CD4-positive, alpha-beta T cell treated with Interleukin-10 for 1 hour (primary cell): ENCODE measurements at places on chromosomes 12 and 14.

DNA sequence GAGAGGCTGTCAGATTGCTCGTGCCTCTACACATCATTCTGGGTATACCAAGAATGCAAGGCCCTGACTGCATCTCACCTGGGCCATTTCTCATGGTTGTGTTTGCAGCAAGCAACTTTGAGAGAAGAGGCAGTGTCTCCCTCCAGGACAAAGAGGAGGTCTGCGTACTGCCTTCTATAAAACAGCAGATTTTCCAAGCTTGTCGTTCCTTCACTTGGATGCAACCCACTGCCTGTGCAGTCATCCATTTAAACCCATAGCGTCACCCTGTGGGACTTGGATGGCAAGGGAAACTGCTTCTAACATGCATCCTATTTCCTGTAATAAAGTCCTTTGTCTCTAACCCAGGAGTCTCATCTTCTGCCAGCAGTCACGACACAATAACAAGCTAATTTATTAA is 1.3 kb downstream of the POMT2 start:
- no peak for DNase-seq

DNA sequence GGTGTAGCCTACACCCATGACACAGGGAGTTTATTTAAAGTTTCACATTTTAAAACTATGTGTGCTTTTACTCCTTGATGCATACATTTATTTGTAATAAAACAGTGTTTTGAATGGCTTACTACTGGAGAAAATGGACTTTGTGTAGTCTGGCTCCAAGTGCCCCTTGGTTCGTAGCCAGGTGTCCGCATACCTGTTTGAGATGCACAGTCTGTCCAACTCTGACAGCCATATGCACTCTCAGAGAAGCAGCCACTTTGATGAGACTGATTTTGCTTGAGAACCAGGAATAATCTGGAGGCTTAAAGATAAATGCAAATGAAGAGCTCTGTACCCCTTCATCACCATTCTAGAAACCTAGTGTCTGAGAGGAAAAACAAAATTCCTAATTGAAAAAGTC is 24.0 kb downstream of the RTN1 start:
- no peak for DNase-seq

DNA sequence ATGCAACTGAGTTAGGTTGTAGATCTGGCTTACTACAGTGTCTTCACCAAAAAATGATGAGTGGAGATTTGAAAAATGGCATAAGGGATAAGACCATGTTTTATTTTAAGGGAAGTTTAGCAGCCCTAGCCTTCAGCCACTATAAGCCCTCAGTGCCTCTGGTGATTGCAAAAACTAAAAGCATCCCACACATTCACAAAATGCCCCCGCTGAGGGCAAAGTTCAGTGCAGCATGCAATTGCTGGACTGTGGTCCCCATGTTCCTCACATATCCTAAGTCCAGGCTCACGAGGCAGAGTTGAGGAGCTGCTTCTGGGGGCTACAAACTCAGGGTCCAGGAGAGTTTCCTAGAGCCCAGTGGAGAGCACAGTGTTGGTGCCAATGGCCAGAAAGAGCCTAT is 29.6 kb upstream of the NCOR2 start:
- DNase-seq, result no peak

GRCh38 chr14:41668356-41668755 is 61.7 kb downstream of the LRFN5 start:
- no peak for DNase-seq

DNA sequence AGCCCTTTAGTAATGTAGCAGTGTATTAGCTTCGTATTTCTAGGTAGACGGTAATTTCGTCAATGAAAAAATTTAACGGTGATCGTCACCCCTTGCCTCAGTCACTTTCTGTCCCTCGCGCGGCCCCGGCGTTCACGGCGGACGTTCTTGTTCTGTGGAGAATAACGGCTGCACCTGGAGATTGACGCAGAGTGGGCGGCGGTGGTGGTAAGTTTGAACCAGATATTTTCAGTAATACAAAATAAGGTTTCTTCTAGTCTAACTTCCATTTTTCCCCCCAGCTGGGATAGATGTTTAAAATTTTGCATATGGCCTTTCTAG is 341 bp downstream of the ZNF10 start:
- DNase-seq, result no peak

DNA sequence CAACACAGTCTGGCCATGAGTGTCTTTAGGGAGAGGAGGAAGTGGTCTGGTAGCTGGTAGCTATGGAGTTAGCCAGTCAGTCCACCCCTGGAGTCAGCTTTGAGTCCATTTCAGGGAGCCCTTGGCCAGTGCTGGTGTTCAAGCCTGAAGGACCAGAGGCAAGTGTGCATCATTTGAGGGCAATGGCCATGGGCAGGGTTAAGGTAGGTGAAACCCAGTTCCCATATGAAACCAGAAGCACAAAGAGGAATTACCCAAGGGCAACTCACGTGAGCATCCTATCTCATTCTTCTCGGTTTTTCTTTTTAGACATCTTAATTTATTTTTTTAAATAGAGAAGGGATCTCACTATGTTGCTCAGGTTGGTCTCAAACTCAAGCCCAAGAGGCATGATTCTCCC is 61.3 kb upstream of the ACTN1 start:
- DNase-seq, result no peak

- peak; percentile 17 for DNase-seq
Observed at GRCh38 chr14:71321574-71322315, 414.5 kb downstream of the PCNX1 start.

GRCh38 chr12:65696227-65696626 is 128.1 kb upstream of the HMGA2 start:
- no peak for DNase-seq

GRCh38 chr12:12159988-12160387 is 89.2 kb downstream of the BCL2L14 start:
- DNase-seq, result no peak

DNA sequence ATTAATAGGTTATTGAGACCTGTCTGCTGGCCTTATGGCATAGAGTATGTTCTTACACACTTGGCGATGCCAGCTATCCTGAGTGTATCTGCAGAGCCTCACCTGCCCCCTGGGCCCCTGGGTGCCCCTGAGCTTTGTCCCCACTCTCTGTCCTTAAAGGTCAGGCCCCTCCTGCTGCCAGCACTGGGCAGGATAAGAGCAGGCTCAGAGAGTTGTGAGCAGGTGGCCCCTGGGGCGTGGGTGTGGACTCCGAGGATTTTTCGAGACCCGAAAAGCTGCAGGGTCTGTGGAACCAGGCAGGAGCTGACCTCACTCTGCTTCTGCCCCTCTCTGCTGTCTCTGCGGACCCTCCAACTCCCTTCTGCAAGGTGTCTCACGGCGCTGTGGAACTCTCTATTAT is 8.2 kb downstream of the HIP1R start:
- no peak for DNase-seq

GRCh38 chr14:72690324-72690723 is 203.6 kb downstream of the DPF3 start:
- no peak for DNase-seq

- DNase-seq, result no peak
Observed at GRCh38 chr12:58966939-58967338, 46.6 kb upstream of the LRIG3 start.

DNA sequence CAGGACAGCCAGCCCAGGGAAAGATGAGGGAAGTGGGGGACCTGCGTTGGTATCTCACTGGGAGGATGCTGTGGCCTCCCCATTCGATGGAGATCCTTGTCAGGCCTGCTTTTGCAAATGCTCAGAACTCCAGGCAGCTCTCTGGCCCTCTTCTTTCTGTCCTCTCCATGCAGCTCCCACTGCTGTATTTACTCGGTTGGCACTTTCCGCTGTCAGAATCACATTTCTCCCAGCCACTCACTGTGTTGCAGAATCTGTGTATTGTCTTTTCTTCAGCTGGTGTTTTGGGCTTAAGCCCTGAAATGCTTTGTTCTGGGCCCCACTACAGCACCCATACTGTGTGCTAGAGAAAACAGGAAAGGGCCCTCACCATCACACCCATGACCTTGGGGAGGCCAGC is 401.1 kb downstream of the RGS6 start:
- DNase-seq, result no peak

- no peak for DNase-seq
Observed at GRCh38 chr14:105325716-105326567, 11.4 kb downstream of the PACS2 start.

DNA sequence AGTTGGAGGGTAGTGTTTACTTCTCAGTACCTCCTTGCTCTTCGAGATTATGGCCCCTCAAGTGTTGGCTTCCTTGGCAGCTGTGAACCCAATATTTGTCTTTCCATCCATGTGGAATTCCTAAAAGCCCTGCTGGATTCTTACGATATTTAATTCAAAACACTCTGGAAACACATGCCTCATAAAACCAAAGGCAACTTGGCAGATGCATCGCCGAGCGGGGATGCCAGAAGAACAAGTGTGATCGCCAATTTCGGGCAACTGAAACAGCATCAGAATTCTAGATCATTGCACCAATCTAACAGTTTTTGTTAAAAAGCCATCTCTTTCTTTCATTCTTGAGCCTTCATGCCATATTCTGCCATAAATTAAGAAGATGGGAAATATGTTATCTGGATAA is 934.4 kb downstream of the AACS start:
- DNase-seq, result no peak

GRCh38 chr14:53190938-53191337 is 37.8 kb upstream of the DDHD1 start:
- no peak for DNase-seq

DNA sequence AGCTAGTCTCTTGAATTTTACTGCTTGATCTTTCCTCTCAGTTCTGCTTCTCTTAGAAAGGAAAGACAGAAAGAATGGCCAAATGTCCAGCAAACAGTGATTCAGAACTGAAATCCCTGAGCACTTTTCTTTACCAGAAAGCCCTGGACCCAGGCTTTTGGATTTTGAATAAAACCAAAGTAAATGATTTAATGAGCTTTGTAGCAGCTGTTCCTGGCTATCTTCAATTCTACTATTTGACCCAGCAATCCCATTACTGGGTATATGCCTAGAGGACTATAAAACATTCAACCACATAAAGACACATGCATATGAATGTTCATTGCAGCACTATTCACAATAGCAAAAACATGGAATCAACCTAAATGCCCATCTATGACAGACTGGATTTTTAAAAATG is 187.2 kb downstream of the PRKD1 start:
- no peak for DNase-seq

GRCh38 chr12:79299447-79300198 is 391.1 kb downstream of the PAWR start:
- DNase-seq, result no peak

DNA sequence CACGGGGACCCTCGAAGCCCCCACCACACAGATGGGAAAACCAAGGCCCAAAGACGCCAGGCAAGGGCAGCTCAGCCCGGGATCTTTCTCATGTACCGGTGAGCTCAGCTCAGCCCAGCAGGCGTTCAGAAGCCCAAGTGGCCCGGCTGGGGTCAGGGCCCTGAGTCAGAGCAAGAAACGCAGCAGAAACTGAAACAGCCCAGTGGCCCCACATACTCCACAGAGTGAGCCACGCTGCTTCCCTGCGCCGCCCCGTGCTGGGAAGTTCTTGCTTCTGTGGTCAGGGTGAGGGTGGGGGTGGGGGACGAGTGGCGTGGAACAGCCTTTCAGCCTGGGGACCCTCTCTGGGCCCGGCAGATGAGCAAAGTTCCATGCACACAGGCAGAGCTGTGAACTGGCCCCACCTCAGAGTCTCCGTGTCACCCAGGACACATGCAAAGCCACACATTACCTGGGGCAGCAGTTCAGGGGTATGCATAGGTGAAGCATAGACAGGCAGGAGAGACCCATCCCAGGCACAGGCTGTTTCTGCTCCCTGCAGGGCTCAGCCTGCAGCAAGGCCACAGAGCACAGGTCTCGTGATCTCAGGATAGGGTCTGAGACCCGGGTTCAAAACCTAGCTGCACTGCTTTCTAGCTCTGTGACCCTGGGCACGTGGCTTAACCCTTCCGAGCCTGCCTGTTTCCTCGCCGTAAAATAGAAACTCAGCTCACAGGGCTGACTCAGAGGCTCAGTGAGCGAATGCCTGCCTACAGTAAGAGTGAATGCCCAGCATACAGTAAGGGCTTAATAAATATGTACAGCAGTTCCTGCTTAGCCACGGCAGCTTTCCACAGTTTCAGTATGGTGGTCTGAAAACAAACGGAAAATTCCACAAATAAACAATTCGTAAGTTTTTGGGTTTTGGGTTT is 21.6 kb downstream of the NCOR2 start:
- peak; percentile 30 for DNase-seq

GRCh38 chr12:126342866-126343265 is 1277.6 kb downstream of the AACS start:
- no peak for DNase-seq

DNA sequence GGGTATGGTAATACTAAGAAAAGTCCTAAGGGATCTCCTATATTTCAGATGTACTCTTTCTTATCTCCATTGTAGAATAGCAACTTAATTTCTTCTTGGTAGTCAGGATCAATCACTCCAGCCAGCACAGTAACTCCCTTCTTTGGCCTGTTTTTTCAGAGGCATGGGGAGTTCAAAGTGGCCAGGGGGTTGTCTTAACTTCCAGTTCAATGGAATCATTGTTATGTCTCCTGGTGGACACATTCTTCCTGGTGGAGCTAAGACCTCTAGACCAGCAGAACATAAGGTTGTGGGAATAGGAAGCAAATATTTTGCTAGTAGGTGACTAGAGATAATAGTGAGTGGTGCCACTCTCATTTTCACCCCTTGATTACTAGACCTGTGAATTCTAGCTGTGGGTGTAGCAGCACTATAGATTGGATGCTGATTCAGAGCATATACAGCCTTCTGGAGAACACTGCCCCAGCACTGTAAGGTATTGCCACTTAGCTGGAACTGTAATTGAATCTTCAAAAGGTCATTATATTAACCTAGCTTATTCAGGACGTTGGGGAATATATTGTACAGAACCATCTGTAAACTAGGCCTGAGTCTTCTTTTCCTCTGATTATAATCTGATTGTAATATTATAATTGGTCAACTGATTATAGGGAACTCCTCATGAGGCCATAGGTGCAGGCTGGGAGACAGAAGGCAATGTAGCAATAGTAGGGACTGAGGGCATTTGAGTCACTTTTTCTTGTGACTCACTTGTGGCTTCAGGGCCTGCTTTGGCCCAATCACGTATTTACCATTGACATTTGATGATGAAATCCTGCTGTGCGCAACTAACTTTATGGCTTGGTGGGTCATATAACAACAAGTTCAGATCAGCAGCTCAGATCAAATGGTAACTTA is 60.2 kb upstream of the ATP2B1 start:
- DNase-seq, result peak; percentile 14

- DNase-seq, result no peak
Observed at GRCh38 chr14:68942296-68943035, 36.6 kb downstream of the ACTN1 start.

- DNase-seq, result no peak
Observed at GRCh38 chr14:32986791-32987540, 48.3 kb downstream of the NPAS3 start.

GRCh38 chr12:105831372-105831771 is 307.4 kb downstream of the NUAK1 start:
- DNase-seq, result no peak

DNA sequence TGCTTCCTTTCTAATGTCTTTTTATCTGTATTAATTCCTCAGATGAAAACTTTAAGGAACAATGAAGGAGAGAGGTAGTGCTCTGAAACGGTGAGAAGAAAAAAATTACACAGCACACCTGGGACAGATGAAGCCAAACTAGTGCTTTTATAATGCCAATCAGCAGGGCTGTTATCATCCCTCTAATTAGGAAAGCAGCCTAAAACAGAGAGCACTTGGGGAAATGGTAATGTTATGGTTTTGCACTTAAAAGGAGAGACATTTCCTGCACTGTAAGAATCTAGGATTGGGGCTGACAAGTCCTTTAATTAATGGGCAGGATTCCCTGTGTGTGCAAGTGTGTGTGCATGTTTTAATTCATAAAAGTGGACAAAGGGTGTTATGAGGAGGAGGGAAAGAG is 4.8 kb upstream of the LMO3 start:
- no peak for DNase-seq
